Kidney tubule cell (primary cell): ENCODE measurements at places on chromosomes 6 and 20.

- no peak for DNase-seq
Observed at GRCh38 chr20:56371977-56372376, 13.2 kb downstream of the FAM210B start.

- peak; percentile 13 for DNase-seq
Observed at GRCh38 chr6:72784071-72784470, 162.2 kb downstream of the KCNQ5 start.

DNA sequence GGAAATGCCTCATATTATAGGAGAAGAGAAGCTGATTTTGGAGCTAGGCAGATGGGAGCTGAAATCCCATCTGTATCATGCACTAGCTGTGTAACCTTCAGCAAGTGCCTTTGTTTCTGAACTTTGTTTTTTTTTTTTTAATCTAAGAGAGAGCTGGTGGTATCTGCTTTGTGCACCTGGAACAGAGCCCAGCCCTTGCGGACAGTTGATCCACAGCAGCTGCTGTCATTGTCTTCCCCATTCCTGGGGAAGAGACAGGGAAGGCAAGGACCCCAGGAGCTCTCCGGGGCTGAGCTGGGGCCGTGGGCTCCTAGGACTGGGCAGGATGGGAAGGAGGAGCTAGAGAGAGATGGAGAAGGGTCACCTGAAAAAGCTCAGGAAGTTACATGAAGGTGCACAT, 92.1 kb downstream of the SYNJ2 start:
- no peak for DNase-seq

GRCh38 chr20:48293671-48294070, 508.4 kb upstream of the SULF2 start:
- no peak for DNase-seq
